ENCODE measurements at places on chromosomes 1 and 21. TPM values are rescaled to one million over a fixed set of nuclear protein-coding genes. Genes with fewer than 3 reads are reported as not detected.

GNG4 gene
- 0.19 TPM for total RNA-seq

EXO1 gene
- 11.5 TPM for total RNA-seq

LCE3B gene
- total RNA-seq: not detected

CFAP57 gene
- 0.15 TPM for total RNA-seq

LCE2B gene
- total RNA-seq: not detected

DNA sequence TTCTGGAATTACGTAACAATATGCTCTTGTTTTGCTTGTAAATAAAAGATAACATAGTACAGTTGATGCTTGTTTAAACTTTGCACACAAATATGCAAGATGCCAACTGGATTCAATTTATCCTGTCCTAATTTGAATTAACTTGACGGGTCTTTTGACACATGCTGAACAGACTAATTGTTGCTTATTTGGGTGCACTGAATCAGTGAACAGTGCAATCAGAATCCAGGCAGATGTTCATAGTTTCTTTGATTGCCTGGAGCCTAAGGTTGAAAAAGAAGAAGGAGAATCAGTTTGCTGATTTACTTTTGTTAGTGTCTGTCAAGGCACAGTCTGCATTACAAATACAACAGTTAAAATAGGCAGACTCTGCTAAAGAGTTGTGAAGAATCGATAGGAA lies 307.9 kb downstream of the COL11A1 start:
- H3K4me3 ChIP-seq: no peak overlapping the region
- no peaks in the 10 kb centered on the region for H3K27me3 ChIP-seq
- H3K36me3 ChIP-seq: no peaks in the 10 kb centered on the region
- H3K4me1 ChIP-seq: peaks cover 24% of the 10 kb centered on the region
- no peak for DNase-seq

- H3K27ac ChIP-seq: peak overlapping the region; percentile 88
- H3K4me1 ChIP-seq: peaks cover 51% of the 10 kb centered on the region
- H3K4me3 ChIP-seq: peak overlapping the region; percentile 64
- H3K27me3 ChIP-seq: no peaks in the 10 kb centered on the region
These were observed 1.2 kb downstream of the MCM3AP start for GRCh38 chr21:46284077-46284644.

DNA sequence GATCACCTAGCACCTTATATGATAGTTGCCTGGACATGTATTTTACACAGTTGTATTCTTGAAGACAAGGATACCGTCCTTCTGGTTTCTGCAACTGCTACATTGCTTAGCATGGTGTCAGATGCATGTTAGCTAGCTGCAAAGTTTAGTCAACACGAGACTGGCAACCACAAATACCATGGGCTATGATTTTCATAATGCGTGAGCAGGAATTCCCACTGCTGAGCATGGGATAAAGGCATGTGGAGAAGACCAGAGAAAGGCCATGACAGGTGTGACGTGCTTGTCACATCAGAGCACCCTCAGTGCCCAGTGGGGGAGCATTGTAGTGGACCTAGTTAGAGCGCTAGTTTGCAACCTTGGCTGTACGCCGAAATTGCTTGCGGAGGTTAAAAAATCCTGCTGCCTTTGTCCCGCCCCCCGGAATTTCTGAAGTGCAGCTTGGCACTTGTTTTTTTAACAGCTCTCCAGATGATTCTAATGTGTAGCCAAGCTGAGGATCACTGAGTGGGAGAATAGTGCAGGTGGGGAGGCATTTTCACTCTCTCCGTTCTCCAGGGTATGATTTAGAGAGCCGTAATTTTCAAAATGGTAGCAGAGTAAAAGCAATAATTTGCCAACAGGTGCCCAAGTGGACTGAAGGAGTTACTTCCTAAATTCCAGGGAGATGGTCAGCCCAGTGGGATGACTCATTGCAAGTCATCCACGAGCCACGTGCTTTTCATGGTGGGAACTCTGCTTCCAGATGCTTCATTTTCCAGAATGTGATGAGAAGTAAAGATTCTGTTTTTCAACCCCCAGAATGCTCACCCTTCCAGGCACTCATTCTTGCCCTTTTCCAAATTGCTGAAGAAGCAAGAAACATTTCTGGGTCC lies 81.0 kb downstream of the CNIH3 start:
- H3K4me1 ChIP-seq: no peaks in the 10 kb centered on the region
- H3K4me3 ChIP-seq: no peak overlapping the region
- H3K27ac ChIP-seq: no peak overlapping the region

DNA sequence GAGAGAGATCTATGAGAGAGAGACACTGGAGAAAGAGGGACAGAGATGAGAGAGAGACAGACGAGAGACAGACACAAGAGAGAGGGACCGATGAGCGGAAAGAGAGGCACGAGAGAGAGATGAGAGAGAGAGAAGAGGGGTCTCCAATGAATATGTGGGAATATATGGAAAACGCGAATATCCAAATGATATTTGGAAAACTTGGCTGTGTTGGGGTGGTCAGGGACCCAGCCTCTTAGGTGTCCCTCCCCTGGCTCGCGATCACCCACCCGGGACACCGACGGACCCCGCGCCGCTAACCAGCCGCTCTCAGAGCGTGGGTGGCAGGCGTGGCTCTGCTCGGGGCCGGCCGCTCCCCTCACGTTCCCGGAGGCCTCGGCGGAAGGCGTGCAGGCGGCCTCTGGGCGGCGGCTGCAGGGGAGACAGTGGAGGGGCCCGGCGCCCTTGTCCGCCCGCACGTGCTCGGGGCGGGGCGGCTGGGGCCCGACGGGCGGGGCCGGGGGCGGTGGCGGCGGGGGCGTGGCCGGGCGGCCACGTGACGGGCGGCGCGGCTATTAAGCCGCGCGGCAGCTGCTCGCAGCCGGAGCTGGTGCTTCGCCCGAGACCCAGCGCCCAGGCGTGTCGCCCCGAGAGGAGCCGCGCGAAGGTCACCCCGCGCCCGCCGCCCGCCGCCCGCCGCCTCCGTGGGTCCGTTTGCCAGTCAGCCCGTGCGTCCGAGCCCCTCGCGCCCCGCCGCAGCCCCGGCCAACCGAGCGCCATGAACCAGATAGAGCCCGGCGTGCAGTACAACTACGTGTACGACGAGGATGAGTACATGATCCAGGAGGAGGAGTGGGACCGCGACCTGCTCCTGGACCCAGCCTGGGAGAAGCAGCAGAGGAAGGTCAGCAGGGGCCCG lies at the start of gene ACTN2:
TSS of gene ACTN2 (plus strand) at position 583 of the 898 bp plus-strand sequence. CDS start at position 758, 175 bp downstream.
- DNase-seq: no peak
- H3K27ac ChIP-seq: no peak within 1 kb of the TSS
- H3K4me3 ChIP-seq: peak within 1 kb of the TSS; percentile 60
- H3K4me1 ChIP-seq: peaks cover 13% of the 10 kb centered on the region
- H3K36me3 ChIP-seq: no peaks in the 10 kb centered on the region

DNA sequence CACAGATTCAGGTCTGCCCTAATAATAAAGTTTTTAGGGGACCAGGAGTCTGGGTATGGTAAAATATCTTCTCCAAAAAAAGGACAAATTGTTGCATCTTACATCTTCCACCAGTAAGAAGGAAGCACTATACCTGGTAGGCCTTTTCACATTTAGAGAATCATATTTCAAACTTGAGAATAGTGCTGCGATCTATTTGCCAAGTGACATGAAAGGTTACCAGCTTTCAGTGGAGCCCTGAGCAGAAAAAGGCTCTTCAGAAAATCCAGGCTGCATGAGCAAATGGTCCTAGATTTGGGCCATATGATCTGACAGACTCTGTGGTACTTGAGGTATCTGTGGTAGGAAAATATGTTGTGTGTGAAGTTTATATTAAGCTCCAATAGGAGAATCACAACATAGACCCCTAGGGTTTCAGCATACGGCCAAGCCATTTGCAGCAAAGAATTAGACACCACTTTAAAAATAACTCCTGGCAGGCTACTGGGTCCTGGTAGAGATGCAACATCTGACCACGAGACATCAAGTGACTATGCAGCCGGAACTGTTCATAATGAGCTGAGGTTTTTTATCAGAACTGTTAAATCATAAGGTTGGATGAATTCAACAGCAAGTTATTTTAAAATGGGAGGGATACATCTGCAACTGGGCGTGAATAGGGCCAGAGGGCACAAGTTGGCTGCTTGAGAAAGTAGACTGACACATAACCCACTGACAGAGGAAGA lies 38.6 kb upstream of the CCDC190 start:
- no peak overlapping the region for H3K4me3 ChIP-seq
- H3K36me3 ChIP-seq: no peaks in the 10 kb centered on the region
- peak overlapping the region; percentile 72 for H3K27ac ChIP-seq
- H3K27me3 ChIP-seq: no peaks in the 10 kb centered on the region

GRCh38 chr1:217088521-217089284 lies 365.5 kb upstream of the ESRRG start:
- H3K4me3 ChIP-seq: peak overlapping the region; percentile 20
- H3K4me1 ChIP-seq: peaks cover 9% of the 10 kb centered on the region
- peaks cover 48% of the 10 kb centered on the region for H3K27me3 ChIP-seq
- no peaks in the 10 kb centered on the region for H3K36me3 ChIP-seq
- no peak for DNase-seq
- H3K27ac ChIP-seq: no peak overlapping the region

GRCh38 chr1:21260405-21261125 lies 29.7 kb downstream of the ECE1 start:
- no peak overlapping the region for H3K4me3 ChIP-seq
- H3K4me1 ChIP-seq: peaks cover 51% of the 10 kb centered on the region
- DNase-seq: no peak
- peaks cover 21% of the 10 kb centered on the region for H3K36me3 ChIP-seq
- peak overlapping the region; percentile 100 for H3K27ac ChIP-seq
- H3K27me3 ChIP-seq: no peaks in the 10 kb centered on the region

- peaks cover 34% of the 10 kb centered on the region for H3K27me3 ChIP-seq
- no peak overlapping the region for H3K27ac ChIP-seq
- no peak overlapping the region for H3K4me3 ChIP-seq
- H3K4me1 ChIP-seq: no peaks in the 10 kb centered on the region
- DNase-seq: no peak
These were observed 185.7 kb downstream of the IGSF21 start for GRCh38 chr1:18293291-18293690.

GRCh38 chr1:39525366-39526165 lies 34.1 kb downstream of the BMP8A start:
- H3K36me3 ChIP-seq: peaks cover 7% of the 10 kb centered on the region
- H3K4me1 ChIP-seq: no peaks in the 10 kb centered on the region
- H3K27ac ChIP-seq: no peak overlapping the region
- DNase-seq: peak; percentile 58

- DNase-seq: no peak
- no peaks in the 10 kb centered on the region for H3K27me3 ChIP-seq
- peak overlapping the region; percentile 14 for H3K4me3 ChIP-seq
- peaks cover 65% of the 10 kb centered on the region for H3K4me1 ChIP-seq
- H3K27ac ChIP-seq: peak overlapping the region; percentile 93
- no peaks in the 10 kb centered on the region for H3K36me3 ChIP-seq
These were observed 85.2 kb downstream of the GPR88 start for GRCh38 chr1:100622966-100623762.

GRCh38 chr1:205328476-205328875 lies 6.9 kb upstream of the NUAK2 start:
- no peaks in the 10 kb centered on the region for H3K36me3 ChIP-seq
- H3K4me1 ChIP-seq: peaks cover 9% of the 10 kb centered on the region
- DNase-seq: no peak
- peaks cover 15% of the 10 kb centered on the region for H3K27me3 ChIP-seq
- H3K4me3 ChIP-seq: no peak overlapping the region

- H3K27ac ChIP-seq: no peak overlapping the region
- H3K27me3 ChIP-seq: no peaks in the 10 kb centered on the region
- no peak overlapping the region for H3K4me3 ChIP-seq
- DNase-seq: no peak
- peaks cover 8% of the 10 kb centered on the region for H3K4me1 ChIP-seq
- H3K36me3 ChIP-seq: peaks cover 10% of the 10 kb centered on the region
These were observed 100.2 kb downstream of the AHCTF1 start for GRCh38 chr1:246831543-246831942.

DNA sequence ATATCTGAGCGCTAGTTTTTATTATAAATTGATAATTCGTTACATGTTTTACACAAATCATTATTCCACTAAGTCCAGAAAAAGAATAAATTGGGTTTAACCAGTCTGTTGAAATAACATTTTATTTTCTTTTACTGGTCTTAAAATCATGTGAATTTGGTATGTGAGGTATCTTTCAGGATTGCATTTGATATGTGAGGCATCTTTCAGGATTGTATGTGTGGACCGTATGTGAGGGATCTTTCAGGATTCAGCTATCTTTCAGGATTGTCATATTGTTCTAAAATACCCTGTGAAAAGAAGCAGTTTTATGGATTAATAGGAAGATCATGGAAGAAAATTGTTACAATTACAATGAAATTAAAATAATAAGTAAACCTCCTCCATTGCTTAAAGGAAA lies 42.9 kb downstream of the USP25 start:
- no peak for DNase-seq
- peaks cover 2% of the 10 kb centered on the region for H3K36me3 ChIP-seq
- H3K27ac ChIP-seq: peak overlapping the region; percentile 58
- no peak overlapping the region for H3K4me3 ChIP-seq
- H3K27me3 ChIP-seq: no peaks in the 10 kb centered on the region
- H3K4me1 ChIP-seq: peaks cover 72% of the 10 kb centered on the region

GRCh38 chr21:15823486-15824150 lies 93.8 kb downstream of the USP25 start:
- H3K36me3 ChIP-seq: peaks cover 9% of the 10 kb centered on the region
- no peaks in the 10 kb centered on the region for H3K27me3 ChIP-seq
- DNase-seq: no peak
- no peak overlapping the region for H3K27ac ChIP-seq
- no peak overlapping the region for H3K4me3 ChIP-seq

DNA sequence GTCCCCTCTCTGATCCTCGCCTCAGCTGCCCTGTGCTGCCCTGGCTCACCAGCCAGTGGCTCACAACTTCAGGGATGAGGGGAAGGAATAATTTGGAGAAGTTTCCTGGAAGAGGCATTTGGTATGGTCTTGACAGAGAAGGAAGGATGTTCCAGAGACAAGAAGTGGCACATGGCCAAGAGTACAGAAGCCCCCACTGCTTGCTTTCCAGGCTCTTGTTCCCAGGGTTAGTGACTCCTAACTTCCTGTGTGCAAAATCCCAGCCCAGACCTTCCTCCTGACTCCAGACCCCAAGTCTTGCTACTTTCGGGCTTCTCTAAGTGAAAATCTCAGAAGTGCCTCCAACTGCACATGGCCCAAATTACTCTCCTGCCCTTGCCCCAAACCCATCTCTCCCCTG lies 85.7 kb downstream of the HMGB4 start:
- no peak overlapping the region for H3K4me3 ChIP-seq
- peaks cover 3% of the 10 kb centered on the region for H3K4me1 ChIP-seq
- no peaks in the 10 kb centered on the region for H3K36me3 ChIP-seq
- H3K27ac ChIP-seq: no peak overlapping the region
